ENCODE measurements at places on chromosomes 12 and 14. TPM values are rescaled to one million over a fixed set of nuclear protein-coding genes. Genes with fewer than 3 reads are reported as not detected.

- DNase-seq = no peak
- H3K4me3 ChIP-seq = no peak overlapping the region
- H3K27me3 ChIP-seq = no peaks in the 10 kb centered on the region
- H3K36me3 ChIP-seq = peaks cover 48% of the 10 kb centered on the region
- no peak overlapping the region for H3K27ac ChIP-seq
Measured at GRCh38 chr12:120175062-120175461, 19.5 kb downstream of the GCN1 start.

- no peak overlapping the region for H3K4me3 ChIP-seq
- no peak for DNase-seq
- no peaks in the 10 kb centered on the region for H3K36me3 ChIP-seq
Measured at GRCh38 chr12:59652130-59652529, 56.3 kb downstream of the SLC16A7 start.

- no peak for DNase-seq
- no peaks in the 10 kb centered on the region for H3K4me1 ChIP-seq
- H3K4me3 ChIP-seq = no peak overlapping the region
- H3K27me3 ChIP-seq = no peaks in the 10 kb centered on the region
Measured at GRCh38 chr12:93918262-93918661, 230.1 kb upstream of the PLXNC1 start.

DNA sequence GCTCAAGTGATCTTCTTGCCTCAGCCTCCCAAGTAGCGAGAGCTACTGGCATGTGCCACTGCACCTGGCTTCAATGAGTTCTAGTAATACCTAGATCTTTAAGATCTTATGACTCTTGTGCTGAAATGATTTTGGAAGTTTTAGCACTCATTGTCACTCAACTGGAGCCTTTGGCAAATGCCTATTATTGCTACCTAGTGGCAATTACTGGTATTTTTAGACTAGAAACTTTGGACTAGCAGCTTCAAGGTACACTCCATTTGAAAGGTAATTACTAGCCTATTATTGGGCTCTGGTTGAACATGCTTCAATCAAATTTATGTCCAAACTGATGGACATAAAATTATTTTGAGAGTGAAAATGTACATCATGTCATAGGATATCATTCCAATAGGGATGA is 80.7 kb upstream of the MUCL1 start:
- DNase-seq = no peak
- H3K4me3 ChIP-seq = no peak overlapping the region
- no peaks in the 10 kb centered on the region for H3K36me3 ChIP-seq
- H3K27me3 ChIP-seq = no peaks in the 10 kb centered on the region

- no peak overlapping the region for H3K4me3 ChIP-seq
- H3K4me1 ChIP-seq = no peaks in the 10 kb centered on the region
- H3K27me3 ChIP-seq = no peaks in the 10 kb centered on the region
- no peaks in the 10 kb centered on the region for H3K36me3 ChIP-seq
Measured at GRCh38 chr14:54219261-54220070, 177.3 kb upstream of the CDKN3 start.

GRCh38 chr14:99062772-99063418 is 209.1 kb downstream of the BCL11B start:
- H3K4me3 ChIP-seq = no peak overlapping the region
- DNase-seq = no peak
- no peak overlapping the region for H3K27ac ChIP-seq
- H3K27me3 ChIP-seq = no peaks in the 10 kb centered on the region
- H3K36me3 ChIP-seq = no peaks in the 10 kb centered on the region

- H3K27ac ChIP-seq = no peak overlapping the region
- no peak for DNase-seq
- H3K4me1 ChIP-seq = no peaks in the 10 kb centered on the region
- H3K36me3 ChIP-seq = no peaks in the 10 kb centered on the region
- H3K27me3 ChIP-seq = no peaks in the 10 kb centered on the region
Measured at GRCh38 chr12:71865166-71865713, 25.7 kb downstream of the TBC1D15 start.

DNA sequence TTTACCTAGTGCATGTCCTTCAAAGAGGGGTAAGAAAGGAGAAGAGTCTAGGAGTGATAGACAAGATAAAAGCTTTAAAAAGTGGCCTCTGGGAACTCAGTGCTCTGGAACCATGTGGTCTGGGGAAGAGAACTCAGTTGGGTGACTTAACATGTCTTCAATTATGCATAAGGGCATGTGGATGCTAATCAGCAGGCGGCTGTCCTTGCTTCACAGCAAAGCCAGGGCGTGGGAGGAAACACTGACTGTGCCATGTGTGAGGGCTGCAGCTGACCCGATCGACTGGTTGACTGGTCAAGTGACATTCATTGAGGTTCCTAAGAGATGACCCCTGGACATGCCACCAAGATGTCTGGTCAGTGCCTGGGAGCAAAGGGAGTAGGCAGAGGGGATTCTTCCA is 1053.8 kb downstream of the BCL11B start:
- H3K27me3 ChIP-seq = no peaks in the 10 kb centered on the region
- H3K27ac ChIP-seq = no peak overlapping the region
- no peaks in the 10 kb centered on the region for H3K36me3 ChIP-seq
- DNase-seq = no peak

GRCh38 chr12:114041590-114041989 is 75.5 kb upstream of the RBM19 start:
- H3K4me1 ChIP-seq = no peaks in the 10 kb centered on the region
- H3K27ac ChIP-seq = no peak overlapping the region
- DNase-seq = no peak

GRCh38 chr14:93643676-93644075 is 144.6 kb downstream of the PRIMA1 start:
- H3K36me3 ChIP-seq = no peaks in the 10 kb centered on the region
- H3K4me1 ChIP-seq = no peaks in the 10 kb centered on the region
- no peak overlapping the region for H3K4me3 ChIP-seq
- no peak overlapping the region for H3K27ac ChIP-seq
- no peak for DNase-seq

DNA sequence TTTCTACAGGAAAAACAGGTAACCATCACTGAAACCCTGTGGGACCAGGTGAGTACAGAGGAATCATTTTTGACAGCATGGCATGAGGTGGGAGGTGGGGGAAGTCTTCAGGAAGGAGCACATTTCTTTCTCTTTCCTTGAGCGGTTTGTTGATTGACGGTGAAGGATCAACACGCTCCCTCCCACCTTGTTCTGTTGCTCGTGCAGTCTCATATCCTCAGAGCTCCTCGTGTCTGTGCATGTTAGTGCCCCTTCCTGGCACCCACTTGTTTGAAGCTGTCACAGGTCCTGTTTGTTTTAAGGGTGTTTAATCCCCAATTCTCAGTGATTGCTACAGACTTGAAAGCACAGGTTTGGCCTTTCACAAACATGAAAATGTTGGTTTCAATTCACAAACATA is 4.4 kb downstream of the C12orf54 start:
- no peaks in the 10 kb centered on the region for H3K36me3 ChIP-seq

DNA sequence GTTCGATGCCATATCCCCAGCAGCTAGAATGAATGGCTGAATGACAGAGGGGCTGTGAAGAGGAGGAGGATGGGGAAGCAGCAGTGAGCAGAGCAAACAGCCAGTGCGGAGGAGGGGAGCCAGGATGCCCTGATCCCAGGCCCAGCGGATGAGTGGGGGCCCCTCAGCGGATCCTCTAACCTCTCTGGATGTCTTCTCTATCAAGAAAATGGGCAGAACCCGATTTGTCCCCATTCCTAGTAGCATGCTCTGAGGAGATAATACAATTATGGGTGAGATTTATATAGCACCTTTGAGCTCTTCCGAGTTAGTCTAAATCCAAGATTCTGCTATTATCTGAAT is 30.0 kb upstream of the RPLP0 start:
- H3K27me3 ChIP-seq = no peaks in the 10 kb centered on the region
- peaks cover 59% of the 10 kb centered on the region for H3K4me1 ChIP-seq
- no peak for DNase-seq
- H3K36me3 ChIP-seq = no peaks in the 10 kb centered on the region
- peak overlapping the region; percentile 86 for H3K27ac ChIP-seq
- no peak overlapping the region for H3K4me3 ChIP-seq

DNA sequence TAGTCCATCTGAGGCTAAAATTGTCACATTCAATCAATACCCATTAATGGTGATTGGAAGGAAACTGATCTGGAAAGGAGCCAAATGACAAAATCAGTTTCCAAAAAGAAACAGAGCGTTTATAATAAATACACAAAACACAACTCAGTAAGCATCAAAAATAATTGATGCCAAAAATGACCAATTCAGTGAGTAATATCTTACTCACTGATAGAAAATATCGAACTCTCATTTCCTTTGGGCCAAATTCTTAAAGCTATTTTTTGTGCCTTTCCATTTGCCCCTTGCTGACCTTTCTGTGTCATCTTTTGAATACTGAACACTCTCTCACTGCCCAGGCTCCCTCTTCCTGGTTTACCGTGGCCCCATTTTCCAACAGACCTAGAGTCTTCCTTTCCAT is 22.5 kb upstream of the ATP2B1 start:
- DNase-seq = no peak
- no peak overlapping the region for H3K4me3 ChIP-seq
- no peak overlapping the region for H3K27ac ChIP-seq
- no peaks in the 10 kb centered on the region for H3K4me1 ChIP-seq

DNA sequence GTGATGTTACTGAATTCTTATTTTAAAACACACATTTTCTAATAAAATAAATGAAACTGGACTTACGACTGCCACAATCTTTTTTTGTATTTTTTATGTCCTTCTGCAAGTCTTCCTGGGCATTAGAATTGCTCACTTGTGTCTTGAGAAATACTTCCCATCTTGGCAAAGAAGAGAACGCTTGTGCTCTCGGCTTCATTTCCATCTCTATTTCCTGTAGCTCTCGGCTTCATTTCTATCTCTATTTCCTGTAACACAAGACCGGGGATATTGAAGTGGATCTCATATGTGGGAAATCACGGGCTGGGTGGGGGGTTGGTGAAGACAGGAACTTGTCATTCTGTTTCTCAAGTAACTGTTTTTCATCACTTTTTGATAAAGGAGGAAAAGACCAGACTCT is 77.9 kb downstream of the EP400 start:
- no peak overlapping the region for H3K4me3 ChIP-seq
- H3K36me3 ChIP-seq = peaks cover 6% of the 10 kb centered on the region
- no peak overlapping the region for H3K27ac ChIP-seq
- no peaks in the 10 kb centered on the region for H3K27me3 ChIP-seq
- H3K4me1 ChIP-seq = no peaks in the 10 kb centered on the region

- H3K27ac ChIP-seq = no peak overlapping the region
- peaks cover 32% of the 10 kb centered on the region for H3K27me3 ChIP-seq
- H3K4me1 ChIP-seq = peaks cover 16% of the 10 kb centered on the region
- H3K4me3 ChIP-seq = no peak overlapping the region
Measured at GRCh38 chr14:105531088-105531893, 4.9 kb downstream of the TMEM121 start.

- no peak overlapping the region for H3K4me3 ChIP-seq
- no peak for DNase-seq
- no peak overlapping the region for H3K27ac ChIP-seq
- H3K36me3 ChIP-seq = no peaks in the 10 kb centered on the region
- H3K4me1 ChIP-seq = no peaks in the 10 kb centered on the region
Measured at GRCh38 chr12:70661466-70662161, 24.4 kb upstream of the PTPRB start.

GRCh38 chr12:111438481-111438880 is 32.8 kb downstream of the SH2B3 start:
- H3K27me3 ChIP-seq = no peaks in the 10 kb centered on the region
- H3K27ac ChIP-seq = no peak overlapping the region
- no peaks in the 10 kb centered on the region for H3K36me3 ChIP-seq

GRCh38 chr12:88391556-88391955 is 188.7 kb downstream of the KITLG start:
- no peak overlapping the region for H3K4me3 ChIP-seq
- no peaks in the 10 kb centered on the region for H3K27me3 ChIP-seq
- H3K27ac ChIP-seq = no peak overlapping the region

DNA sequence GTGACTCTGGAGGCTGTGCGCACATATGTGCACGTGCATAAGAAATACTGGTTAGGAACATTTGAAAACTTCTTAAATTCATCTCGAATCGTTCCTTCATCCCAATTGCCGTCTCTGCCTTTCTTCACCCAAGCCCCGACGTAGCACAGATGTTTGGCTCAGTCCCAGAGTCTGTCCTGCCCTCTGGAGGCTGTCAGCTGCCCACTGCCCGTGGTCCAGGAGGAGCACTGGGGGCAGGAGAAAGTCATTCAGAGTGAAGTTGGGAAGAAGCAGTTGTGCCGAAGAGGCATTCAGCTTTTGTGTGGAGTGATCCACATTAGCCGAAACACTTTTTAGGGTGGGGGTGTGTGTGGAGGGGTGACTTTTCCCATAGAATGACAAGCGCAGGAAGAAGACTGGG is 124.9 kb downstream of the TSPAN9 start:
- H3K36me3 ChIP-seq = no peaks in the 10 kb centered on the region
- H3K4me1 ChIP-seq = peaks cover 3% of the 10 kb centered on the region
- DNase-seq = no peak
- no peak overlapping the region for H3K4me3 ChIP-seq

DNA sequence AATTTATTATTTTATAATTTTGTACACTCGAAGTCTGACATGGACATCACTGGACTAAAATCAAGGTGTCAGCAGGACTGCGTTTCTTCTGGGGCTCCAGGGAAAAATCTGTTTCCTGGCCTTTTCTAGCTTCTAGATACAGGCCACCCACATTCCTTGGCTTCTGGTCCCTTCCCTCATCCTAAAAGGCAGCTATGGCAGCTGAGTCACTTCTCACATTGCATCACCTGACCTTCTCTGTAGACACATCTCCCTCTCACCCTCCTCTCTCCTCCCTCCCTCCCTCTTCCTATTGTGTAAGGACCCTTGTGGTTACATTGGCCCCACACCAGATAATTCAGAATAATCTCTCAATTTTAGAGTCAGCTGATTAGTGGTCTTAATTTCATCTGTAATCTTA is 92.4 kb downstream of the RPS6KA5 start:
- H3K4me3 ChIP-seq = no peak overlapping the region
- H3K27me3 ChIP-seq = no peaks in the 10 kb centered on the region
- peaks cover 5% of the 10 kb centered on the region for H3K4me1 ChIP-seq
- no peak for DNase-seq

- DNase-seq = peak; percentile 91
- peak overlapping the region; percentile 72 for H3K27ac ChIP-seq
- H3K36me3 ChIP-seq = no peaks in the 10 kb centered on the region
- no peaks in the 10 kb centered on the region for H3K27me3 ChIP-seq
- peaks cover 6% of the 10 kb centered on the region for H3K4me1 ChIP-seq
Measured at GRCh38 chr12:6613776-6614512, 6.8 kb upstream of the CHD4 start.

DNA sequence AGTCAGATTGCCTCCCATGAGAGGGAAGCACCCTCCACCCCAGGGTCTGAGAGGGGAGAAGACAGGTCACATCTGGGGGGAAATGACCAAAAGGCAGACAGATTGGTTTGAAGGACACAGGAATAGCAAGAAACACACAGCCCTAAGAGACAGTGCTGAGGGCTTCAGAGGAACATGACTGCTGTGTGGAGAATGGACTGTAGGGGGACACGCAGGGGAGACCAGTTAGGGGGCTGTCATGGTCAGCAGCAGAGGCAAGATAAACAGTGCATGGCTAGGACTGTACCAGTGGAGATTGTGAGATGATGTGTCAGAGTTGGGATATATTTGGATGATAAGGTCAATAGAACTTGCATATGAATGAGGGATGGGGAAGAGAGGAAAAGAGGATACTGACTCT is 19.7 kb downstream of the SMUG1 start:
- H3K4me1 ChIP-seq = peaks cover 8% of the 10 kb centered on the region
- H3K36me3 ChIP-seq = no peaks in the 10 kb centered on the region
- H3K27me3 ChIP-seq = peaks cover 22% of the 10 kb centered on the region
- no peak for DNase-seq
- no peak overlapping the region for H3K4me3 ChIP-seq

Gene CIROP
- not detected for total RNA-seq

Gene HOXC4
- total RNA-seq = not detected

Gene NPFF
- not detected for total RNA-seq

Gene PRPH
- total RNA-seq = 21.9 TPM

Gene ACRBP
- total RNA-seq = 1.9 TPM

Gene CLEC7A
- 6.8 TPM for total RNA-seq

Gene HNRNPC
- total RNA-seq = 363 TPM

Gene PRB2
- total RNA-seq = not detected

Gene UNG
- 48.7 TPM for total RNA-seq
